ENCODE measurements at places on chromosomes 13 and 19.

DNA sequence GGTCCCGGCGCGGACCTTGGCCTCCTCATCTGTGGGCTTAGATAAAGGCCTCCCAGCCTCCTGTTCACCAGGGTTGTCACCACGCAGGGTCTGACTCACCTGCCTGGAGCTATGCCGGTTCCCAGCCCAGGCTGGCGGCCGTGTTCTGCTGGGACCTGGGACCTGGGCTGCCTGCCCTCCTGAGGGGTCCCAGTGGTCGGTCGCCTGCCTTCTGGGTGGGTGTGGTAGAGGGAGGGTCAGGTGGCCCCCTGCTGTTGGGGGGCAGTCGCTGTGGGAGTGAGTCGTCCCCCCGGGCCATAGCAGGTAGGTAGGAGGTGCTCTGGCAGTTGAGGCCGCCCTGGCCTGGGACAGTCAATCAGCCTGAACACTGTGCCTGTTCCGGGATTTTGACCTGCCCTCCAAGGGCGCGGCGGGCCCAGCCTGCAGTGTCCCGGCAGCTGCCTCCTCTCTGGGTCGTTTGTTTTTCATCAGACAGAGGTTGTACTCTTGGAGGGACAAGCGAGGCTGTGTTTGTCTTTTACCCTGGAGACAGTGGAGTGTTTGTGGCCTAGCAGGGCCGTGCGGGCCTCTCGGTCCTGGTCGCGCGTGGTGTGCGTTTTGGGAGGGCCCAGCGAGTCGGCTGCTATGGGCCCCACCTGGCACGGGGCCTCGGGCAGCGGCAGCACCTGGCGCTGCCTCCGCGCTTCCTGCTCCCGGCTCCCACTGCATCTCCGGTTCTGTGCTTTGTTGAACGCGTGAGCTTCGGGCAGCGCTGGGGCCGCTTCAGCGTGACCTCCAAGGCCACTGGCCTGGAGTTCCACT is 2.6 kb downstream of the ADAT3 start:
- DNase-seq, result no peak

DNA sequence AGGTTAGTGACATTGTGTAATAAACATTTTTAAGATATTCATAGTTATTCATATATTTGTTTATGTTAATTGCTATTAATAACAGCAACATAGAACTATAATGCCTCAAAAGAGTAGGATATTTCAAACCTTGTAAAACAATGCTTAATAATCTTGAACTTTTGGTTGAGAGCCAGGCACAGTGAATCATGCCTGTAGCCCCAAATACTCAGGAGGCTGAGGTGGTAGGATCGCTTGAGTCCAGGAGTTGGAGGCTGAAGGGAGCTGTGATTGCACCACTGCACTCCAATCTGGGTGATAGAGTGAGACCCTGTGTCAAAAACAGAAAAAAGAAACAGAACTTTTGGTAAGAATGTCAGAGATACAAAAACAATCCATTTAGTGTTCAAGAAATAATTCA is 213.9 kb upstream of the SLITRK1 start:
- DNase-seq, result no peak

- no peak for DNase-seq
Measured at GRCh38 chr13:38409771-38410170, 60.1 kb downstream of the UFM1 start.

- no peak for DNase-seq
Measured at GRCh38 chr13:102132777-102133295, 269.0 kb downstream of the FGF14 start.

DNA sequence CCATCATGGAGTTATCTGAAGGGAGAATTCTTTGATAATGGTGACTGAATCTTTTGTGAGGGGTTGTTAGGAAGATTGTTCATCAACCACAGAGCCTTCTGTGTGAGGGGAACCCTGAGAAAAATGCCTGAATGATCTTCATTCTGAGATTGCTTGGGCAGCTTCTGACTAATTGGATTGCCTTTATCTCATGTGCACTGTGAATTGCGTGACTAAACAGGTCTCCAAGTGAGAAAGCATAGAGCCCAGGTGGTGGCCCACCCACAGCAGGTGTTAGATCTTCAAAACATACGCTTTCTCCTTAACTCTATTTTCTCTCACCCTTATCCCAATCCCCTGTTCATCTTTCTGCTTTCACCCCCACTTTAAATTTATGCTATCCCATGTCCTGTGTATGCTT is 58.3 kb downstream of the DOCK9 start:
- no peak for DNase-seq

DNA sequence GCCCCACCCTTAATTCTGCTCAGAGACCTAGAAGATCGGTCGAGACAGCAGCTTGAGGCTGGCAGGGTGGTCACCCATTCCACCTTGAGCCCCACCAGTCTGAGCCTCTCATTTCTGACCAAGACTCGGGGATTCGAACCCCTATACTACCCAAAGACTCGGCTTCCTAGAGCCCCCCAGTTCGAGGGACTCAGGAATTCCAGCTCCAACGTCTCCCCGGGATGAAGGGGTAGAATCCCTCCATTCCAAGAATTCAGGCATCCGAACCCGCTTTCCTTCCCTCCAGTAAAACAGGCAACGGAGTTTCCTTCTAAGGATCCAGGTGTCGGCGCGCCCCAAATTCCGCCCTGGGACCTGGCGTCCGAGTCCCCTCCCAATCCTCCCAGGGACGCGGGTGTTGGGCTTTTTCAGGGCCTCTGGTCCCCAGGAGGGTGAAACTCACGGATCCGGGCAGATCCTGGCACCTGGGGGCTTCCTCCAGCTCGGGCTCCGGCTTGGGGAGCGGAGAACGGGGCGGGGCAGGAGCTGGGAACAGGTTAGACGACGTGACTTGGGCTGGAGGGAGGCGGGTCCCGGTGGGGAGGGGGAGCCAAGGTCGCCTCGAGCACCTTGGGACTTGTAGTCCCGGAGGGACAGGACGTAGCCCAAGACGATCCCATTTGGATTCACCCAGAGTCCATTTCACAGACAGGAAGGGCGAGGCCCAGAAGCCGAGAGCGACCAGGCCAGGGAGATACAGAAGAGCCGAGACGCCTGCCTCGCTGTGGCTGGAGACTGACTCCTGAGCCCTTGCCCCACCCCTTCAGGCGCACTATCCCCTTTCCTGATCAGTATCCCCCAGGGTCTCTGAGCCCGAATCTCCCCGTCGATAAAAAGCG is at the start of gene PPP1R13L:
Gene PPP1R13L, minus strand, starts transcription at position 513 of the 878 bp plus-strand sequence. CDS start 6,751 bp downstream, outside the sequence.
- DNase-seq, result no peak

GRCh38 chr13:113888701-113889330 is 24.9 kb upstream of the GAS6 start:
- DNase-seq, result no peak

GRCh38 chr13:40252676-40253075 is 413.8 kb downstream of the FOXO1 start:
- DNase-seq, result no peak

- DNase-seq, result no peak
Measured at GRCh38 chr13:60435762-60436374, 38.8 kb downstream of the TDRD3 start.

DNA sequence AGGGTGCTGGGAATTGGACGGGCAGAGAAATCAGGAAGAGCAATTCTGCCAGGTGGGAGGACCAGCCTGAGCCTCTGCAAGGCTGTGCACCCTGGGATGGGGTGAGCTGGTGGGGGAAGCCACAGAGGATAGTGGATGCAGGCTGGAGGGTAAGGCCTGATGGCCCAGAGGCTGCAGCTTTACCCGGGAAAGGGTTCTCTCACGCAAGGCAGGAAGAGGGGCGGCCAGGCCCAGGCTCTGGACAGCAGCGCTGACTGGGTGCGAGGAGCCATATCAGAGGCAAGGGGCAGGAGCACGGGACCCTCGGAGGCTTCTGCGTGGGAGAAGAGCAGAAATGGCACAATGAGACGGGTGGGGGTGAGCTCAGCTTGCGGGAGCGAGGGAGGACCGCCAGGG is 104.6 kb downstream of the SOX1 start:
- no peak for DNase-seq

DNA sequence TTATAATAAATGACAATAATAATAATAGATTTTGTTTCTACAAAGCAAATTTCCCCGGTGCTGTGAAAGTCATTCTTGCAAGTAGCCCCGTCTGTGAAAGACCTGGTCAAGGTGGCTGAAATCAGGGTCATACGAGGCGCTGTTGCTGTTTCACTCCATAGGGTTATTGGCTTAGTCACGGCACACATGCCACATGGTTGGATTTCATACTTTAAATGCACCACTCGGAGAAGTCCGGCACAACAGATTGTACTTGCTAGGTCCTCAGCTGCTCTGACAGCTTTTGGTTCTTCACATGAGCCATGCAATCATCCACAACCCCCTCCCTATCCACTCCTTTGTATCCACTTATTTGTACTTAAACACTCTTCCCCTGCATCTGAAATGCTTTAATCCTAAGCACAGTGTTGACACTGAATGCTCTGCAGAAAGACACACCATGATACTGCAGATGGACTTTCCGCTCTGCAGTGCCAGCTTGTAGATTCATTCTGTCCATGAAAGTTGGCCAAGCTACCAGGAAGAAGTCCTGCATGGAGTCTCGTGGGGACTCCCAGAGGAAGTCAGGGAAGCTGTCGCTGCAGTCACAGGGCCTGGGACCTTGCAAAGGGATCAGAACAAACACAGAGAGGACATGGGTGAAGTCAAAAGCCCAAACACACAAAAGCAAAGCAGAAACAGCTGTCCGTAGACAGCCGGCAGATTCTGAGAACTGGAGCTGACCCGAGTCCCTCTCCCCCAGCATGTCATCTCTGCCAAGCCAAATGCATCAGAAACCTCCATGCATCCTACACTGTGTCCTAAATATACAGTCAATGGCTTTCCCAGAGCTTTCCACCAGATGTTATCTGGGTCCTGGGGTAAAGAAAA is 124.6 kb downstream of the COL4A2 start:
- DNase-seq, result no peak

DNA sequence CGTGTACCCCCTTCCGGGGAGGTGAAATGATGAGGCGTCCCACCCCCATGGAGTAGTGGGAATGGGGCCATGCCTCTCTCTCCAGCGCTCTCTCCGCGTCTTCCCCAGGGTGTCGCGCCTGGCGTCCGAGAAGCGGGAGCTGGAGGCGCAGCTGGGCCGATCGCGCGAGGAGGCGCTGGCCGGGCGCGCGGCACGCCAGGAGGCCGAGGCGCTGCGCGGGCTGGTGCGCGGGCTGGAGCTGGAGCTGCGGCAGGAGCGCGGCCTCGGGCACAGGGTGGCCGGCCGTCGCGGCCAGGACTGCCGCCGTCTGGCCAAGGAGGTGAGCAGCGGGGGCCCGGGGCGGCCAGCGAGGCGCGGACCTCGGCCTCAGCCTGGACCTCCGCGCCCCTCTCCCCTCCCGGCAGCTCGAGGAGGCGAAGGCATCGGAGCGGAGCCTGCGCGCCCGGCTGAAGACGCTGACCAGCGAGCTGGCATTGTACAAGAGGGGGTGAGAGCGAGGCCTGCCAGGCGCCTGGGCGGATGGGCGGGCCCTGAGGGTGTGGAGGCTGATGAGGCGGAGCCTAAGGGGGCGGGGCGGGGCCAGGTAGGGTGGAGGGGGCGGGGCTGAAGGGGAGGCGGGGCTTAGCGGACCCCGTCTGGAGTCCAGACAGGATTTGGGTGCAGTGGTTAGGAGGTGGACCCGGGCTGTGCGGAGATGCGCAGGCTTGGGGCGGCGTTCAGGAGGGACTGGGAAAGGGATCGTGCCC is 7.7 kb downstream of the PGLYRP1 start:
- peak; percentile 61 for DNase-seq

- no peak for DNase-seq
Measured at GRCh38 chr19:14632286-14632685, 42.4 kb downstream of the ADGRE3 start.

DNA sequence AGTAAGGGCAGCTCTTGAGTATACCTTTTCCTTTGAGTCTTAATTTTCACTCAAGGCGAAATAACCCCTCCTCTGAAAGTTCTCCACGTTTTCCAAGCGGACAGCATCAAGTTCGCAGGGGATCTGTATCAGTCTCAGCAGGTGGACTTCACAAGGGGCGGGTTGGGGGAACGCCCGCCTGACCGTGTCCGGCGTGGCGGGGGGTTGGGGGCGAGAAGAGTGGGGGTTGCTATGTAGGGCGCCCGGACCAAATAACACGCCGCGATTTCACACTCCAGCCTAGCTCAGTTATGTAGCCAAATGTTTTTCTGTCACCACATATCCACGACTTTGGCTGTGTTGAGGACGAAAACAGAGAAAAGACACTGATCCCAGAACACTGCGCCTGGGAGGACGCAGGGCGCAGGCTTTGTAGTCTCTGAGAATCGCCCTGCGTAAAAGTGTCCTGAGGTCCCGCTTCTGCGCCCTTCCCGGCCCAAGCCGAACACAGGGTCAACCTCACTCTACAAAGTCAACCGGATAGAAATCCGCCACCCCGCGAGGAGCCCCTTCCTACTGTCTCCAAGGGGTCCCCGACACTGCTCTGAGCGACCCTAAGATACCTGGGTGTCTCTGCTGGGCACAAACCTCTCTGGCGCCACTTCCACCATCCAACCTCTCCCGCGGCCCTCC is 524 bp downstream of the RUBCNL start:
- DNase-seq, result no peak

DNA sequence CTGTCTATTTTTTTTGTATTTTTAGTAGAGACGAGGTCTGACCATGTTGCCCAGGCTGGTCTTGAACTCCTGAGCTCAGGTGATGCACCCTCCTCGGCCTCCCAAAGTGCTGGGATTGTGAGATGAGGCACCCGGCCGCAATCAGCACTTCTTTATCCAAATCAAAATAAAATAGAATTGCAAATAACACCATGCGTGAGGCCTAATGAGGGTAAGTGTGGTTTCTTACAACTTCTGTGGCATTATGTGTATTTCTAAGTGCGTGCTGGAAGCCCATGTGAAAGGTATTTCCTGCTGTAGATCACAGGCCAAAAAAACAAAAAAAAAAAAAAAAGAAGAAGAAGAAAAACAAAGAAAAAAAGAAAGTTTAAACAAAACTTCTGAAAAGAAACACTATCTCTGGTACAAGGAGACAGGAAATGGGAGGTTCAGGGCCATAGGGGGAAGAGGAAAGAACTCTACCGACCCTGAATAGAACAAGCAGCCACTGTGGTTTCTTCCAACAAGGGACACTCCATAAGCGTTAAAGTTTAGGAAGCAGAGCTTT is 3.0 kb upstream of the GRAMD1A start:
- DNase-seq, result no peak

DNA sequence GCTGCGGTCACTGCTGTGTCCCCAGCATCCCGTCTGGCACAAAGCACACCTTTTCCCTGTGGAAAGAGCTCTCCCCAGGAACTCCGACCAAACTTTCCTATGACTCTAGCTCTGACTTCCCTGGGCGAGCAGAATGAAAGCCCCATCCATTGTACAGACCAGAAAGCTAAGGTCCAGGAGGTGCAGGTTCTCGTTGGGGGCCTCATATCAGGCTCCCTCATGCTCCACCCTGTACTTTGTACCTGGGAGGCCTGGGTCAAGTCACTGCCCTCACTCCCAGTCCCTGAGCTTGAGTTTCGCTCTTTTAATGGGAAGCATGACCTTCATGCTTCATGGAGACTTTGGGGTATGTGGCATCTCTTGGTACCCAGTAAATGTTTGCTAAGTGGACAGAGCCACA is 18.4 kb downstream of the CYTH2 start:
- DNase-seq, result no peak

All from T-helper 2 cell (primary cell).